Common myeloid progenitor, CD34-positive (primary cell): ENCODE measurements at places on chromosomes 3 and 15.

DNA sequence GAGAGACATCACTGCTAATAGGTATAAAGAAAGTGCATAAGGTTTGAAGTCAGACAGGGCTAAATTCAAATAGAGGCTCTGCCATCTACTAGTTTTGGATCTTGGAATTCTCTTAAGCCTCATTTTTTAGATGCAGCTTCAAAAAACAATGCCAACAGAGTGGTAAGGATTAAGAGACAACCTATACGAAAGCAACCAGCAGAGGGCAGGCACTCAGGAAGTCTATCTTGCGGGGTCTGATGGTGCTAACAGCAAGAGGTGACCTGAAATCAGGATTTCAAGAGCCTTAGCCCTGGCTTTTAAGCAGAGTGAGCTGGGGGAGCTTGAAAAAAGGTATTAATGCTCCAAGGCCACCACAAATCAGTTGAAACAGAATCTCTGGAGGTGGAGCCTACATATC is 40.7 kb downstream of the LDHAL6B start:
- H3K27ac ChIP-seq, result no peak overlapping the region
- no peaks in the 10 kb centered on the region for H3K36me3 ChIP-seq
- H3K27me3 ChIP-seq, result no peaks in the 10 kb centered on the region
- H3K4me1 ChIP-seq, result peaks cover 4% of the 10 kb centered on the region

- DNase-seq, result no peak
- no peak overlapping the region for H3K27ac ChIP-seq
- no peaks in the 10 kb centered on the region for H3K4me1 ChIP-seq
- no peaks in the 10 kb centered on the region for H3K36me3 ChIP-seq
- no peak overlapping the region for H3K4me3 ChIP-seq
These were observed 470.4 kb downstream of the ROBO1 start for GRCh38 chr3:79297245-79297960.

GRCh38 chr3:114551770-114552526 is 258.1 kb downstream of the TIGIT start:
- DNase-seq, result peak; percentile 13
- H3K36me3 ChIP-seq, result no peaks in the 10 kb centered on the region
- H3K4me1 ChIP-seq, result no peaks in the 10 kb centered on the region
- no peak overlapping the region for H3K4me3 ChIP-seq

- H3K4me3 ChIP-seq, result no peak overlapping the region
- H3K4me1 ChIP-seq, result no peaks in the 10 kb centered on the region
- DNase-seq, result no peak
- H3K27me3 ChIP-seq, result no peaks in the 10 kb centered on the region
These were observed 55.6 kb upstream of the DLG1 start for GRCh38 chr3:197353867-197354567.

GRCh38 chr15:85473455-85473854 is 93.1 kb downstream of the AKAP13 start:
- peaks cover 38% of the 10 kb centered on the region for H3K4me1 ChIP-seq
- DNase-seq, result peak; percentile 30
- H3K4me3 ChIP-seq, result no peak overlapping the region
- peaks cover 3% of the 10 kb centered on the region for H3K36me3 ChIP-seq

GRCh38 chr3:89300981-89301380 is 193.6 kb downstream of the EPHA3 start:
- H3K27ac ChIP-seq, result no peak overlapping the region
- no peak for DNase-seq
- H3K4me1 ChIP-seq, result peaks cover 15% of the 10 kb centered on the region
- peaks cover 10% of the 10 kb centered on the region for H3K27me3 ChIP-seq
- no peak overlapping the region for H3K4me3 ChIP-seq

DNA sequence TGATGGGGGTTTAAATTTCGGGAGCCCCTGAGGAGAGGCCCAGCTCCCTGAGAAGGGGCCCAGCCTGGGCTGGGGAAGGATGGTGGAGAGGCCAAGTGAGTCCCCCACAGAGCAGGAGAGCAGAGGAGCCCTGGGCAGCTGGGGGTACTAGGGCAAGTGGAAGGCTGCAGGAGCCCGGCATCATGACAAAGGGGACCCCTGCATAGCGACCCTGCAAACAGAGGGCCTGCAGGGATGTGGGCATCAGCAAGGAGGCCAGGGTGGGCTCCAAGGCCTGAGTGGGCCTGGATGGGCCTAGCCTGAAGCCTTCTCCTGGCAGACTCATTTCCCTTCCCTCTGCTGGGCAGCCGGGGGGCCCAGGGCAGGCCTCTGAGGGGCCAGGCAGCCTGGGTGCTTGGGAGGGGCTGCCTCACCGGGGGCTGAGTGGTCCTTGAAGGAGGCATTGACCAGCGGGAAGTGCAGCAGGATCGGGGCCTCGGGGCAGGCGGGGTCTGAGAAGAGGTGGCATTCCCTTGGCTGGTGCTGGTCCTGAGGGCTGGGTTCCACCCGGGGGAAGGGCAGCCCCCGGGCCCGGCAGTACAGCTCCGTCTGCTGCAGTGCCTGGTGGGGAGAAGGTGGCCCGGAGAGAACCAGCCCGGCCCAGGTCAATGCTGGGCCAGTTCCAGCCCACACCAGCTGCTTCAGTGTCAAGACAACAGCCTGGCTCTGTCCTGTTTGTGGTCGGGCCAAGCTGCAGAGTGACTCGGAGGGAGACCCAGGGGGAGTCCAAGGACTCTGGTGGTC is 24.7 kb downstream of the PLA2G4D start:
- no peak overlapping the region for H3K4me3 ChIP-seq
- DNase-seq, result no peak
- no peaks in the 10 kb centered on the region for H3K4me1 ChIP-seq
- no peaks in the 10 kb centered on the region for H3K27me3 ChIP-seq
- no peak overlapping the region for H3K27ac ChIP-seq

DNA sequence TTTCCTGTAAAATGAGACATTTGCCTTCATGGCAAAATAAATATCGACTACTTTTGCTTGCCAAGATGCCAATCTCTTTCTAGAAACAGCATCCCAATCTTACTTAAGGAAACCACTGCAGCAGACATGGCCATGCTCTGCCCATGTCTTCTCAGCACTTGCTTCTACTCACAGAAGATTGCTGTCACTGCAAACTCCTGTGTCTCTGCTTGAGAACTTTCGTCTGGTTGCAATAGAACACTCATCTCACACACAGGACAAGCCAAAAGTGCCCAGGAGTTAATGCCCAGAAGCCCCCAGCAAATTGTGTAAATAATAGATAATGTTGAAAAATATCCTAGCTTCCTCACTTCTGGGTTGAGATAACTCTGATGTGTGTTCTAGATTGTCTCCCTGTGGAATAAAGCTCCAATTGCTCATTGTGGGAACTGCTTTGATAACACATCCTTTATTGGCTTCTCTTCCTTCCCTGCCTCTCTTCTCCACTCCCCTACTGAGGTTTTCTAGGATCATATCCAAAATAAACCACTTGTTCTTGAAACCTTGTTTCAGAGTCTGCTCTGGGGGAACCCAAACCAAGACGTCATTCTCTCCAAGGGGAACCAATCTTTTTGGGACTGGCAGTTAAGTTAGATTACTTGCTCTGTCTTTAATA is 156.3 kb upstream of the STRIT1 start:
- DNase-seq, result no peak

- DNase-seq, result peak; percentile 23
- H3K4me3 ChIP-seq, result no peak overlapping the region
- H3K36me3 ChIP-seq, result no peaks in the 10 kb centered on the region
- H3K4me1 ChIP-seq, result no peaks in the 10 kb centered on the region
These were observed 41.9 kb upstream of the SPESP1 start for GRCh38 chr15:68888419-68888818.

- H3K36me3 ChIP-seq, result no peaks in the 10 kb centered on the region
- no peak for DNase-seq
- no peaks in the 10 kb centered on the region for H3K4me1 ChIP-seq
- H3K27ac ChIP-seq, result no peak overlapping the region
- H3K4me3 ChIP-seq, result no peak overlapping the region
- no peaks in the 10 kb centered on the region for H3K27me3 ChIP-seq
These were observed 60.5 kb downstream of the THBS1 start for GRCh38 chr15:39641191-39641889.

DNA sequence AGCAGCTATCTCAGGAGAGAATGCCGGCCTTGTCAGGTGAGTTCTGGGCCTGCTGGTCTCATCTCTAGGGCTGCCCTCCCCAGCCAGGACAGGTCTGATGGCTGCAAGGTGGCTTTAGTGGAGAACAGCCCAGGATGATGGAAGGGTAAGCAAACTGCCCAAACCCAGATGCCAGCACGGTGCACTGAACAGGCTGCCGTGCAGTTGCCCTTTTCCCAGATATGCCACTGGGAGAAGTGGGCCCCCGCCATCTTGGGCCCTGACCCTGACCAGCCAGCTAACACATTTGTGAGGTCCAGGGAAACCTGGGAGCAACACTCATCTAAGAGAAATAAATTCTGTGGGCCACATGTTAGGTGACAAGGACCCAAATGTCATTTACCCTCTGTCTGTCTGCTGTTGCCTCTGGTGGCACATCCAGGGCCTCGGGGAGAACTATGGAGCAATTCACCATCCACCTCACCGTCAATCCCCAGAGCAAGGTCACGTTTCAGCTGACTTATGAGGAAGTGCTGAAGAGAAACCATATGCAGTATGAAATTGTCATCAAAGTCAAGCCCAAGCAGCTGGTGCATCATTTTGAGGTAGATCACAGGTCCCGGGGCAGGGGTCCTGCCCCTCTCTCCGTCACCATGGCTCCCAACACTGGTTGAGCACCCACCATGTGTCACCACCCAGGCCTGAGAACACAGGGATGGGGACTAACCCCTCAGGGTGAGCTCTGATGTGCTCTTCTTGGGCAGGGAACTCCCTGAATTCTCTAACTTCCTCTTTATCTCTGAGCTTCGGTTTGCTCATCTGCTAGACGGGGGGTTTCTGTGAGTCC is 1.8 kb downstream of the ITIH1 start:
- no peak overlapping the region for H3K4me3 ChIP-seq
- H3K4me1 ChIP-seq, result peaks cover 30% of the 10 kb centered on the region

- no peak for DNase-seq
- peaks cover 59% of the 10 kb centered on the region for H3K27me3 ChIP-seq
- H3K4me1 ChIP-seq, result peaks cover 9% of the 10 kb centered on the region
- no peak overlapping the region for H3K4me3 ChIP-seq
- H3K36me3 ChIP-seq, result no peaks in the 10 kb centered on the region
These were observed 86.0 kb upstream of the ALDH1L1 start for GRCh38 chr3:126266291-126266840.

GRCh38 chr3:157042226-157042625 is 117.7 kb downstream of the CCNL1 start:
- H3K36me3 ChIP-seq, result no peaks in the 10 kb centered on the region
- DNase-seq, result no peak
- no peaks in the 10 kb centered on the region for H3K4me1 ChIP-seq
- H3K27ac ChIP-seq, result no peak overlapping the region
- H3K27me3 ChIP-seq, result no peaks in the 10 kb centered on the region

GRCh38 chr15:49423021-49423420 is at the start of gene FGF7:
Gene FGF7 (plus strand): TSS chr15:49423242. CDS start chr15:49424298, 1,056 bp downstream.
- no peak within 1 kb of the TSS for H3K27ac ChIP-seq
- H3K27me3 ChIP-seq, result no peaks in the 10 kb centered on the region
- DNase-seq, result no peak
- no peaks in the 10 kb centered on the region for H3K36me3 ChIP-seq
- no peak within 1 kb of the TSS for H3K4me3 ChIP-seq

GRCh38 chr3:46900007-46900292 is 22.4 kb downstream of the PTH1R start:
- no peak overlapping the region for H3K4me3 ChIP-seq
- H3K36me3 ChIP-seq, result no peaks in the 10 kb centered on the region
- H3K27ac ChIP-seq, result no peak overlapping the region
- no peak for DNase-seq
- no peaks in the 10 kb centered on the region for H3K27me3 ChIP-seq

DNA sequence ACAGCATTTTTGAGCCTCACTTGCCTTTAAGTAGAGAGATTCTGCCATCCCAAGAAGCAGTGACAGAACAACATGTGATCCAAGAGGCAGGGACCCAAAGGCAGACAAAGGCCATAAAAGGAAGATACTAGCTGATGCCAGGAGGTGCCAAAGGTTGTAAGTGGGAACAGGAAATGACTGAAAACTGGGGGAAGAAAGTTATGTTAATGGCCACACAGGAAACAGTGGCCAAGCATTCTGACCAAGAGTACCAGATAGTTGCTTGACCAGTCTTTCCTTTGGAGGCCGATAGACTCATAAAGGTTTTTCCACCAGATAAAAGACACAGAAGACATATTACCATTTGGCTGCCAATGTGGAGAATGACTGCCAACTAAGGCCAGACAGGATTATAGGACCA is 274.5 kb upstream of the PEX5L start:
- DNase-seq, result no peak
- H3K4me3 ChIP-seq, result no peak overlapping the region
- no peaks in the 10 kb centered on the region for H3K4me1 ChIP-seq
- no peaks in the 10 kb centered on the region for H3K27me3 ChIP-seq
- no peaks in the 10 kb centered on the region for H3K36me3 ChIP-seq
- no peak overlapping the region for H3K27ac ChIP-seq

GRCh38 chr3:181626036-181626435 is 85.7 kb upstream of the SOX2 start:
- no peak overlapping the region for H3K27ac ChIP-seq
- no peak overlapping the region for H3K4me3 ChIP-seq
- no peaks in the 10 kb centered on the region for H3K27me3 ChIP-seq
- no peaks in the 10 kb centered on the region for H3K36me3 ChIP-seq
- DNase-seq, result no peak
- H3K4me1 ChIP-seq, result peaks cover 3% of the 10 kb centered on the region

- peaks cover 18% of the 10 kb centered on the region for H3K27me3 ChIP-seq
- H3K4me3 ChIP-seq, result no peak overlapping the region
- H3K36me3 ChIP-seq, result no peaks in the 10 kb centered on the region
- no peak overlapping the region for H3K27ac ChIP-seq
- no peak for DNase-seq
These were observed 1.2 kb upstream of the ARHGEF26 start for GRCh38 chr3:154119951-154120350.

GRCh38 chr3:128060473-128061381 is 8.5 kb downstream of the SEC61A1 start:
- no peak overlapping the region for H3K27ac ChIP-seq
- H3K36me3 ChIP-seq, result peaks cover 42% of the 10 kb centered on the region
- no peaks in the 10 kb centered on the region for H3K4me1 ChIP-seq
- no peaks in the 10 kb centered on the region for H3K27me3 ChIP-seq

DNA sequence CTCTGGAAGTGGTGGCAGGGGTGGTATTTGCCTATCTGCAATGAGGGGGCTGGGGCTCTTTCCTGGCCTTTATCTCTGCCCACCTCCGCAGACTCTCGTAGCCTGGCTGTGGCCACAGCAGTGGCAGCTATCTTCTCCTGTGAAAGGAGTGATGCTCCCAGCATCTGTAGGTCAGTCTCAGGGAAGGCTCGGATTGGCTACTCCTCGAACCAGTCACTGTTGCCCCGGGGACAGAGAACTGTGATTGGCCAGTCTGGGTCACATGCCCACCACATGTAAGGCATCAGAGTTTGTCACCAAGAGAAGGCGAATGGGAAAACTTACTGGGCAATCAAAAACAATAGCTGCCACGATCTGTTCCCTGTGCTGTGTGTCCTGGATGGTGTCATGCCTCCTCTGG is 30.1 kb upstream of the FGD5 start:
- H3K4me3 ChIP-seq, result no peak overlapping the region
- no peaks in the 10 kb centered on the region for H3K36me3 ChIP-seq
- H3K27me3 ChIP-seq, result no peaks in the 10 kb centered on the region
- no peak overlapping the region for H3K27ac ChIP-seq
- H3K4me1 ChIP-seq, result no peaks in the 10 kb centered on the region

DNA sequence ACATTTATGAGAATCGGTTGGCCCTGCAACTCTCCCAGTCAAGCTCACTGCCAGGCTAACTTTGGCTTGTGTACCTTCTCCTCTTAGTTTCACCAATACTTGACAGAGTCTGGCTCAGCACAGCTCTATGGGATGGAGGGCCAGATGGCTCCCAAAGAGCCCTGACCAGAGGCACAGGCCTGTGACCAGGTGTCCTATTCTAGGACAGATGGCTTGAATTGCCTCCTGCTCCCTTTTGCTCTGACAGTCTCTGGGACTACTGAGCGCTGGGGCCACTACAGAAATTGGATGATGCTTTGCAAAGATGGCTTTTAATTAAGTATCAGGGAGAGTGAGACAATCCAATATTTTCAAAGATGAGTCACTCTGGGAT is 10.3 kb upstream of the ARID3B start:
- no peaks in the 10 kb centered on the region for H3K27me3 ChIP-seq
- H3K4me1 ChIP-seq, result no peaks in the 10 kb centered on the region
- DNase-seq, result no peak
- H3K27ac ChIP-seq, result no peak overlapping the region
